ENCODE measurements at places on chromosomes 7 and 10. TPM values are rescaled to one million over a fixed set of nuclear protein-coding genes. Genes with fewer than 3 reads are reported as not detected.

- DNase-seq = no peak
Observed at GRCh38 chr7:78779788-78780187, 673.7 kb downstream of the MAGI2 start.

- DNase-seq = no peak
Observed at GRCh38 chr7:146937836-146938235, 821.2 kb downstream of the CNTNAP2 start.

PLAC9 gene
- 1.0 TPM for total RNA-seq

GRCh38 chr10:107371801-107372200 lies 207.3 kb upstream of the SORCS1 start:
- no peak for DNase-seq

- DNase-seq = no peak
Observed at GRCh38 chr10:30709700-30710358, 80.3 kb upstream of the LYZL2 start.

- DNase-seq = no peak
Observed at GRCh38 chr7:115066634-115067033, 144.7 kb downstream of the MDFIC start.
